ENCODE measurements at places on chromosomes 6 and 20. TPM values are rescaled to one million over a fixed set of nuclear protein-coding genes. Genes with fewer than 3 reads are reported as not detected.

DNA sequence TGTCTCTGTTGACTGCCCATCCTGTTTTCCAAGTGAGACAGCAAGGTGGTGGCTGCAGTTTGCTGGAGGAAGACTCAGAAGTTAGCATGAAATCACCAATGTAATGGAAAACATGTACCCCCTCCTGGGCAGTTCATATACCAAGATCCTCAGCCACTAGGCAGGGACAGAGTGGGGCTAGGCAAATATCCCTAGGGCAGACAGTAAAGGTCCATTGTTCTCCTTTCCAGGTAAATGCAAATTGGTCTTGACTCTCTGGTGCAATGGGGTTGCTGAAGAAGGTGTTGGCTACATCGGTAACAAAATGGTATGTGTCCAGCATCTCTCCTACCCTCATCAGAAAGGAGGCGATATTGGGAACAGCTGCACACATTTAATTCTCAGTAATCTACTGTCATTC is 233.6 kb upstream of the SOX4 start:
- no peak for DNase-seq
- peaks cover 8% of the 10 kb centered on the region for H3K4me1 ChIP-seq
- H3K27ac ChIP-seq: no peak overlapping the region
- no peaks in the 10 kb centered on the region for H3K36me3 ChIP-seq
- no peaks in the 10 kb centered on the region for H3K27me3 ChIP-seq

- H3K27ac ChIP-seq: no peak overlapping the region
- H3K36me3 ChIP-seq: peaks cover 44% of the 10 kb centered on the region
- no peak for DNase-seq
- no peaks in the 10 kb centered on the region for H3K4me1 ChIP-seq
- no peaks in the 10 kb centered on the region for H3K27me3 ChIP-seq
These were observed 243.5 kb downstream of the GMPR start for GRCh38 chr6:16481697-16482399.

GRCh38 chr6:116467096-116467495 is 5.9 kb downstream of the CALHM6 start:
- no peak overlapping the region for H3K4me3 ChIP-seq
- DNase-seq: no peak
- H3K36me3 ChIP-seq: no peaks in the 10 kb centered on the region

The PSMA7 gene
- 217 TPM for total RNA-seq

- no peak for DNase-seq
- no peak overlapping the region for H3K4me3 ChIP-seq
- H3K27me3 ChIP-seq: no peaks in the 10 kb centered on the region
- H3K4me1 ChIP-seq: peaks cover 9% of the 10 kb centered on the region
- no peak overlapping the region for H3K27ac ChIP-seq
These were observed 195.5 kb downstream of the MAFB start for GRCh38 chr20:40493549-40493948.

GRCh38 chr6:70363741-70364493 is 49.4 kb upstream of the FAM135A start:
- no peaks in the 10 kb centered on the region for H3K36me3 ChIP-seq
- no peak for DNase-seq
- peaks cover 55% of the 10 kb centered on the region for H3K27me3 ChIP-seq
- no peak overlapping the region for H3K27ac ChIP-seq
- H3K4me3 ChIP-seq: no peak overlapping the region

The PNLDC1 gene
- total RNA-seq: not detected

The PRICKLE4 gene
- total RNA-seq: 2.3 TPM

DNA sequence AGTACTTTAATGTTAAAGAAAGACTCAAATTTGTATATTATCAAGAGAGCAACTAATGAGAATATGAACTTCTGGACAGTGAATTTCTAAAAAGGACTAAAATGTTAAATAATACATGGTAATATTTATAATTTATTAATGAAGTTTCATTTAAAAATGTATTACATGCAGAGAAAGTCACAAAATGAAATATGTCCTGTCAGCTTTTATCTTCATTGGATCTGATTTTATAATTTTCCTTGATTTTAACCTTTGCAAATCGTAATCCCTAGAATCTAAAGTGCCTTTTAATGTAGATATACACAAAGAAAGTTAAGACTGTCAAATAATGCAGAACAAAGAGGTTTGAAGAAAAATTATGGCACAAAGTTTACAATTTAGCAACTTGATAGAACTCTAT is 16.4 kb downstream of the ANKEF1 start:
- H3K27ac ChIP-seq: no peak overlapping the region
- H3K27me3 ChIP-seq: no peaks in the 10 kb centered on the region
- no peak for DNase-seq
- H3K4me3 ChIP-seq: no peak overlapping the region
- no peaks in the 10 kb centered on the region for H3K36me3 ChIP-seq
- no peaks in the 10 kb centered on the region for H3K4me1 ChIP-seq

Data from osteocyte (in vitro differentiated cells).